ENCODE measurements at places on chromosomes 12 and 14.

DNA sequence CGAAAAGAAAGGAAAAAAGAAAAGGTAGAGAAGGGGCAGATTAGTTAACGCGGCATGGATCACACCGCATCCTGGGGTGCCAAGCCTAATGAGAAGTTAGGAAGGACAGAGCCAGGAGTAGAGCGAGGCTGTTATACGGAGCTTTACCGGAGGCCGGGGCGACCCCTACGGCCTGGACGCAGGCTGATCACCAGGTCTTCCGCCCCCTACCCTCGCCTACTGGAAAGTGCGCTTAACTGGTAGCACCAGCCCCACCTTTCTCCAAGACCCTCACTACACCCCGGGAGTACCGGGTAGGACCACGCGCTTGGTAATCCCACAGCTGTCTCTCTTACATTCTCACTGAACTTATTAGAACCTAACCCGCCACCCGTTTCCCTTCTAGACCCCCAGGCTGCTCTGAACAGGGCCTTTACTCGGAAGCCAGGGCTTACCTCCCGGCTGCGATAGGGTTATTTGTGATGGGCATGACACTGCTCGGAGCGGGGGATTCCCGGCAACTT lies 33.8 kb downstream of the WBP11 start:
- peak; percentile 59 for DNase-seq

DNA sequence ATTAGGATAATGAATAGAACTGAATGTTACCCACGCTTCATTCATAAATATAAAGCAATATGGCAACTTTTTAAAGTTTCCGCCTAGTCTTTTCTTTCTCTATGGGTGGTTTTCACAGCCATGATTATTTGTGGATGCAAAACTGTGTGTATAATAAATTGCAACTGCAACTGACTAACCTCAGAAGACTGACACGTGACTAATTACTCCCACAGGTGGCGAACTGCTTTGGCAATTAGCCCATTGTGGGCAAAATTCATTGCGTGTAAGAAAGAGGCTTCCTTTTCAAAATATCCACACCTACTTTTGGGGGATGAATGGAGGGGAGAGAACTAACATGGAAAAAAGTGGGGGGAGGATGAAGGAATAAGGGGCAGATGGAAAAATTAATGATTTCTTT lies 79.0 kb downstream of the SLC25A21 start:
- no peak for DNase-seq

- DNase-seq, result no peak
Measured at GRCh38 chr12:65501093-65501621, 222.7 kb downstream of the MSRB3 start.

- no peak for DNase-seq
Measured at GRCh38 chr12:19129122-19129485, 429 bp upstream of the PLEKHA5 start.

DNA sequence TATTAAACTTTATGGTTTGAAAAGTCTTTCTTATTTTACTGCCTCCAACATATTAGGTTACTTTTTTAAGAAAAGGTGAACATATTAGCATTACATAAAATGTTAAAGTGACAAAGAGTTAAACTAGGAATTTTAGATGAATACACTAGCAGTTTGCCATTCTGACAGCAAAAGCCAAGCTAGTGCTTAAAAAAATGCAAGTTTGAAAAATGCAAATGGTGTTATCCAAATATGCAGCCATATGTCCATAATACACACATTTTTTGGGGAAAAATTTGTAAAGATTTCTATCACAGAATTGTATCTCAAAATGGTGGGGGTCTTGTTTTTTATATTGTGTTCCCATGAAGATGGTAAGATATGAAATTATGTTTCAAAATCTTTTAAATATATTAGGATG lies 466.1 kb downstream of the FOXG1 start:
- DNase-seq, result no peak

DNA sequence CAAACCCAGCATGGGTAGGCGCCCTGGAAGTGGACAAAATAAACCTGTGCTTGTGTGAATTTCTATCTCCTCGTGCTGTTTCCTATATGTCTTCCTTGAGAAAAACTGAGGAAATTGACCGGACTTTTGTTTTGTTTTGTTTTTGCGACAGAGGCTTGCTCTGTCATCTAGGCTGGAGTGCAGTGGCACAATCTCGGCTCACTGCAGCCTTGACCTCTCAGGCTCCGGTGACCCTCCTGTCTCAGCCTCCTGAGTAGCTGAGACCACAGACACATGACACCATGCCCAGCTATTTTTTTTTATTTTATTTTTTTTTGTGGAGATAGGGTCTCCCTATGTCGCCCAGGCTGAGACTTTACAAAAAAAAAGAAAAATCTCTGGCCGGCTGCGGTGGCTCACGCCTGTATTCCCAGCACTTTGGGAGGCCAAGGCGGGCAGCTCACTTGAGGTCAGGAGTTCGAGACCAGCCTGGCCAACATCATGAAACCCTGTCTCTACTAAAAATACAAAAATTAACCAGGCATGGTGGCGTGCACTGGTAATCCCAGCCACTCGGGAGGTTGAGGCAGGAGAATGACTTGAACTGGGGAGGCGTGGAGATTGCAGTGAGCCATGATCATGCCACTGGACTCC lies 22.5 kb upstream of the MIA2 start:
- DNase-seq, result no peak

GRCh38 chr14:102819747-102820330 lies 42.6 kb downstream of the TRAF3 start:
- peak; percentile 59 for DNase-seq

DNA sequence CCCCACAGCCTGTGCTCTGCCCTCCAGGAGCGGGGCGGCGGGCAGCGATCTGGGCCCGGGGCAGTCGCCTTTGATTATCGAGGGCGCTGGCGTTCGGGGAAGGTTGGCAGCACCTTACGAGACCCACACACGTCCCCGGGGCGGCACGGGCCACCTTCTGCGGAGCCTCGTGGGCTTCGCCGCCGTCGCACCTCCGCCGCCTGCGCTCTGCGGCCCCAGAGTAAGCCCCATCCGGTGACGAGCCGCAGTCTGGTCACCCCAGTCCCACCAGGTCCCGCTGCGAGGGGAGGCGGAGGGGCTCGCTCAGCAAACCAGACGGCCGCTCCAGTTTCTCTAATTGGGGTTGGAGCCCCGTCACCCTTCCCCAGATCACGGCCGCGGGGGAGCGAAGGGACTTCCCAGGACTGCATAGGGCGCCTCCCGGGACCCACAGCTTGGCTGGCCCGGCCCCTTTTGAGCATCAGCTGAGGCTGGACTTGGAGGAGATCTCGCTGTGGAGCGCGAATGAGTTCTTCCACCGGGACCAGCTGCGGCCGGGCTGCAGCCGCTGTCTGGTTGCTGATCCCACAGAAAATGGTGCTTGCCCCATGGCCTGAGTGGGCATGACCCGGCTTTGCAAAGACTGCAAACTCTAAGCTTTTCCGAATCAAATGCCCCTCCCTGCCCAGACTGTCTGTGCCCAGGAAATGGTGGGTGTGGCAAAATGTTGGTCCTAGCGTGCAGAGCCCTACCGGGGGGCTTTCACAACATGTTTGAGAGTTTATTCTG lies 560 bp downstream of the LGALS3 start:
- DNase-seq, result peak; percentile 61

GRCh38 chr12:55736780-55737580 lies 5.9 kb upstream of the GDF11 start:
- peak; percentile 84 for DNase-seq

DNA sequence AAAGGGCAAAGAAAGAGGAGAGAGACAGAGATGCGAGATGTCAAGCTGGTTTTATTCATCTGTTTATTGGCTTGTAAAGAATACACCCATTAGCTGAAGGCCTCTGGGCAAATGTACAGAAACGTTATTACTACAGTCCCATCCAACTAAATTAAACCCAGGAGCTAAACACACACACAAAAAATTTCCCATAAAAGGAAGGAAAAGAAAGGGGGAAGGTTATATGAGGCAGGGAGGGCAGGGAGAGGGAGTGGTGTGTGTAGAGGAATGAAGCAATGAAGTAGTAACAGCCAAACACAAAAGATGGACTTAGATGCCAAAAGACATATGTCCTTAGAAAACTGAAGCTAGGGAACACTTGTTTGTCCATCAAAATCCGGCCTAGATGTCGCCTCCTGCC lies 3.1 kb upstream of the MFAP5 start:
- DNase-seq, result no peak

DNA sequence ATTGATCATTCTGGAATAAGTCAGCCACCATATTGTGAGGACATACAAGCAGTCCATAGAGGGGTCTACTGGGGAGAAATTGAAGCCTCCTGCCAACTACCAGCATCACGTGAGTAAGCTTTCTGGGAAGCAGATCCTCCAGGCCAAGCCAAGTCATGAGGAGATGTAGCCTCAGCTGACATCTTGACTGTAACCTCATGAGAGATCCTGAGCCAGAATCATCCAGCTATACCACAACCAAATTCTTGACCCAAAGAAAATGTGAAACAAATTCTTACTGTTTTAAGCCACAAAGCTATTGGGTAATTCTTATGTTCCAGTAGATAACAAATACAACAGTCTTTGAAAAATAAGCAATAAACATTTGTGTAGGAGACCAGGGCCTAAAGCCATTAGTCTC lies 479.4 kb upstream of the DCN start:
- DNase-seq, result no peak

DNA sequence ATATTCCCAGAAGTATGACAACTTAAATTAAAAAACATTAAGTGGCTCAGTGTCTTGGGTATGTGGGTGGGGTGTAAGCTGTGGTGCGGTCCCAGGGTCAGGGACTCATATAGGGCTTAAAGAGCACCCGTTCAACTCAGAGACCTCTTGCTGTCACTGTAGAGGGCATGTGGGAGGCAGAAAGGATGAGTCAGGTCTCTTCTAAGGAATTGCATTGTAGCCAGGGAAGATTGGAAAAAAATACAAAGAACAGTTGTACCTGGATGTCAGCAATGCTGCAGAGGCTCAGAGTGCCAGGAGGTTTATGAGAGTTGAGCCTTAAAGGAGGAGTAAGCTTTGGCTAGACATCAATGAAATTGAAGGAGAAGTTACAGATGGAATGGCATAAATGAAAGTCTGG lies 104.1 kb downstream of the MYRFL start:
- DNase-seq, result no peak

DNA sequence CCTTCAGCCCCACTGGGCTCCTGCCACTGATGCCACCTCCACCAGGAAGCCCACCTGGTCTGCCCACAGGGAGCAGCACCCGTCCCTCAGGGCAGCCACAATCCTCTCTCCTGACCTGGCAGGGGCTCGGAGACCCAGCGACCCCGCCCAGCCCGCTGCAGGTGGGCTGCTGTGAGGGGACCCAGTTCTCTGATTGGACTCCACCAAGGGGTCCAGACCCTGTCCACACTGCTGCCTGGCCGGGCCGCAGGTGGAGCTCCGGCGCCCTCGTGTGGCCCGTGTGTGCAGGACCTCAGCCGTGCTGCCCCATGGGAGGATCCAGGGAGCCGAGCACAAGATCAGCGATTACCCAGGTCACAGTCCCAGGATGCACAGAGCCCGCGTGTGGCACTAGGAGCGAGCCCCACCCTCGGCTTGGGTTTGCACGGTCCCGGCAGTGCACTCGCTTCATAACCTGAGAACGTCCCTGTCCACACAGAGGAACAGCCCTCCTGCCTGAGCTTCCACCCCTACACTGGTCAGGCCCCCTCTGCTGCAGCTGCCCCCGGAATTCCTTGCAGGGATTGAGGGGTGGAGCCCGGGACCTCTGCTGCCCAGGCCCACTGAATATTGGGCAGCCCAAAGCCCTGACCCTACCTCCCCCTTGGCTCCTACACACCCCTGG lies 35.4 kb upstream of the TMEM179 start:
- DNase-seq, result peak; percentile 59

- DNase-seq, result no peak
Measured at GRCh38 chr14:30402846-30403245, 156.1 kb upstream of the G2E3 start.

DNA sequence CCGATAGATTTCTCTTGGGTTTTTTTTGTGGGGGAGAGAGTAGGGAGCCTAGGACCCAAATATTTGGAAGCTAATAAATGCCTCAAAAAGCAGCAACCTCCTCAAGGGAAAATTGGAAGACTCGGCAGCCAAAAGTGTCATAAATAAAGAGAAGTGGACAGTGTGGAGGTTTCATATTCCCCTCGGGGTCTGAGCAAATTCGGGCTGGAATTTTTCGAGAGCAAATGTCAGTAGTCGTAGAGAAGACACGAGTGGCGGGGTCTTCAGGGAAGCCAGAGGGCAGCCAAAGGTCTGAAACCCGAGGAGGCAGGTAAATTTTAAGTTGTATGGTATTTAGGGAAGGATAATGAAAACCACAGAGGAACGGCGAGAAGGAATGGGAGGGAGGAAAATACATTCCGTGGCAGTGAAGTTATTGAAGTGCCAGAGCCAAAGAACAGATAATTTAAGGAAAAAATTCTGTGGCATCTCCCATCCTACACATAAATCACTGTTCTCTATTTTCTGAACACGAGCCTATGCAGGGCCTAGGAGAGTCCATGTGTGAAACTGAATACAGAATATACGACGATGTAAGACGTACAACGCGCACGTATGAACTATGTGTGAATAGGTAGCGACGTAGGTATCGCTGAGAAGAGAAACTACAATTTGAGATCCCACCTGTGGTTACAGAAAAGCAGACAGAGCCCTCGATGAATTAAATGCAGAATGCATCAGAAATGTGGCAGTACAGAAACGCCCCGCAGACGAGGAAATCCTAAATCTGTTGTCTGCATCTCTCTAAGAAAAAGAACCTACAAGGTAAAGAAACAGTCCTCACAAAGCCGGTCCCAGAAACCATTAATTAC lies 12.9 kb downstream of the BCL11B start:
- DNase-seq, result peak; percentile 59

- no peak for DNase-seq
Measured at GRCh38 chr14:99562856-99563748, 40.9 kb downstream of the CCDC85C start.

GRCh38 chr12:99059824-99060511 lies 414.9 kb downstream of the APAF1 start:
- DNase-seq, result no peak

GRCh38 chr14:102809870-102810269 lies 32.6 kb downstream of the TRAF3 start:
- DNase-seq, result no peak

- no peak for DNase-seq
Measured at GRCh38 chr14:27881646-27882045, 884.9 kb upstream of the FOXG1 start.

- no peak for DNase-seq
Measured at GRCh38 chr14:68934066-68934465, 45.0 kb downstream of the ACTN1 start.

DNA sequence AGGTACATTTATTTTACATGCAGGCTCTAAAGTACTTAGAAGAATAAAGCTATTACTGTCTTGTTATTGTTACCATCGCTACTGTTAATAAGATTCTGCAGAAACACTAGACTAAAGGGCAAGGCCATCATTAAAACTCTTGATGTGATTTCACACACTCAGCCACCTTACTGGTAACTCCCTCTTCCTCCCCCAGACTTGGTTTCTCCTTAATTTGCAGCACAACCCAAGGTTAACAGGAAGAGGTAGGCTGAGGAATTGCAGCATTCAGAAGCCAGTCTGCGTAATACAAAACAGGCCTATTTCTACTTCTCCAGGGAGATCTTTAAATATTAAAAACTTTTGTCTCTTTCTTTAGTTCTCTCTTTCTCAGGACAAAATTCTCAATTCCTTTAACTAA lies 210.3 kb downstream of the BTG1 start:
- DNase-seq, result no peak

GRCh38 chr12:104329707-104330532 lies 26.4 kb downstream of the EID3 start:
- DNase-seq, result no peak

- no peak for DNase-seq
Measured at GRCh38 chr14:54778618-54779345, 123.8 kb downstream of the GCH1 start.

All from activated naive CD4-positive, alpha-beta T cell treated with anti-CD3 and anti-CD28 coated beads for 36 hours (primary cell).